ENCODE measurements at places on chromosomes 12 and 14. TPM values are rescaled to one million over a fixed set of nuclear protein-coding genes. Genes with fewer than 3 reads are reported as not detected.

DNA sequence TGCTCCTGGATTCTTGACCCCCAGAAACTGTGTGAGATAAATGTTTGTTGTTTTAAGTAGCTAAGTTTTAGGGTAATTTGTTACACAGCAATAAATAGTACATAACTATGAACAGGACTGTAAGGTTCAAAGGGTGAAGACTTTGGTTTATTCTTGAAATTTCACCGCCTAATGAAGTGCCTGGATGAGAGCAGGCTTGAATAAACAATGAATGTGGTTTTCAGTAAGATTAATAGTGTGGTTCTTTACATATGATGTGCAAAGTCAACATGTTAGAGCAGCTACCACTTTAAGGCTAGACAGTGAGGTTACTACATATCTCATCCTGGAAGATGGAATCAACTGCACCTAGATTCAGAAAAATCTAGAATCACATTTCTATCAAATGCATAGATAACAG is 145.2 kb upstream of the BTG1 start:
- no peak for DNase-seq

GRCh38 chr12:111283521-111283920 is 85.4 kb downstream of the PHETA1 start:
- DNase-seq, result no peak

DNA sequence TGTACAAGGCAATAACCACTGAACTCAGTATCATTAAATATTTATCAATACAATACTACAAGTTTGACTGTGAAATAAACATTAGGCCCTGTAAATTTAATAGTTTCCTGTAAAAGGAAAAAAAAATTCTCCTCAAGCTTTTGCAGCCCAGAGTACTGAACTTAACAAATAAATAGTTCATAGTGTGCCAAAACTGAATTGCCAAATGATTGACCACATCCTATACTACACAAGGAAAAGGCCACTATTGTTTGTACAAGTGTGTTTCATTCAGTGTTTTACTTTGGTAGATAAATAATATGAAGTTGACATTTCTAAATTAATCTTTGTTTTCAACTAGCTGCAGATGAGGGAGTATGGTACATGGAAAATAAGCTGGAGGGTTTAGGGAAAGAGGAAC is 379.6 kb downstream of the FLRT2 start:
- no peak for DNase-seq

DNA sequence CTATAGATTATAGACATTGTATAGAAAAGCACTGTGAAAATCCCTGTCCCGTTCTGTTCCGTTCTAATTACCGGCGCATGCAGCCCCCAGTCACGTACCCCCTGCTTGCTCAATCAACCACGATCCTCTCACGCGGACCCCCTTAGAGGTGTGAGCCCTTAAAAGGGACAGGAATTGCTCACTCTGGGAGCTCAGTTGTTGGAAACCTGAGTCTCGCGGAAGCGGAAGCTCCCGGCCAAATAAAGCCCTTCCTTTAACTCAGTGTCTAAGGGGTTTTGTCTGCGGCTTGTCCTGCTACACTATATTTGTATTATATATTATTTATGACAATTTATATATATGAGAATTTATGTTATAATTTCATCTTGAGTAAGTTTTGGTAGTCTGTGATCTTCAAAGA is 213.6 kb upstream of the AMIGO2 start:
- DNase-seq, result no peak

DNA sequence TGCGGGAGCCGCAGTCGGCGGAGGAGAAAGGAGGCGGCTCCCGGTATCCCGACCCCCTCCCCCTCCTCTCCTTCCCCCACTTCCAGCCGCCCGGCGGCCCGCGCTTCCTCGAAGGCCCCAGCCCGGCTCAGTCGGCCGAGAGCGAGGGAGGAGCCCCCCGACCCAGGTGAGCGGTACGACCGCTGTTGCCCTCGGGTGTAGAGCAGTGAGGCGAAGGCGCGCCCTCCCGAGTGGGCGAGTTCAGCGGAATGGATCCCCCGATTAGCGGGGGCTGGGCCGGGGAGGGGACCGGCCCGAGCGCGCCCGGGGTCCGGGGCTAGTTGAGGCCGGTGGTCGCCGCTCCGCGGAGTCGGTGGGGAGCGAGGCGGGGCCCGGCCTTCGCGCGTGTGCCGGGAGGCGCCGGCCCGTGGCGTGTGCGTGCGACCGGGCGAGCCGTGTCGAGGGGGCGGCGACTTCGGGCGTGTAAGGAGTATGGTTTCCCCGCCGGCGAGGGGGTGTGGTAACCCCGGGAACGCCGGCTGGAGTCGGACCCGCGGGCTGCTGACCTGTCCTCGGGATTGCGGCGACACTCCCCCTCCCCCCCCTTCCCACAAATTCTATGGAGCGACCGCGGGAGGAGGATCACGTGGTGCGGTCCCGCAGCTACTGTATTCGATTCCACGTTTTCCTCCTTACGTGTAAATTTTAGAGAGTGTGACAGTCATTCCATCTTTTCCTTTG is 501 bp downstream of the RIMKLB start:
- peak; percentile 84 for DNase-seq

DNA sequence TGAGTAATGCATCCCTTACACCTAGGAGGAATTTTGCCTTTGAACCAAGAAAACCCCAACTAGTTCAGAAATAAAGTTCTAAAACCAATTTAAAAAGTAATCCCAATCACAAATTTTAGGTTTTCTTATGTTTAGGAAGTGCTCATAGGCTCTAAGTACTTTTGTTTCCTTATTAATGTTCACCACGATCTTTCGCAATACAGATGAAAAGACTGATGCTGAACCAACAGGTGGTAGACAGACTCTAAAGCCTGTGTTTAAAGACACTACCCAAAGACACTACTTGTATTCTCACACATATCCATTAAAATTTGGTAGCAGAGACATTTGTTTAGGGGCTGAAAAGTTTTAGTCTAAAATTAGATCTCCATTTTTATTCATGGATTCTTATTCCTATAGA is 10.6 kb upstream of the PHLDA1 start:
- DNase-seq, result no peak

- no peak for DNase-seq
Measured at GRCh38 chr14:96267916-96268315, 11.9 kb downstream of the BDKRB1 start.

The IGF1 gene
- 10.0 TPM for total RNA-seq

DNA sequence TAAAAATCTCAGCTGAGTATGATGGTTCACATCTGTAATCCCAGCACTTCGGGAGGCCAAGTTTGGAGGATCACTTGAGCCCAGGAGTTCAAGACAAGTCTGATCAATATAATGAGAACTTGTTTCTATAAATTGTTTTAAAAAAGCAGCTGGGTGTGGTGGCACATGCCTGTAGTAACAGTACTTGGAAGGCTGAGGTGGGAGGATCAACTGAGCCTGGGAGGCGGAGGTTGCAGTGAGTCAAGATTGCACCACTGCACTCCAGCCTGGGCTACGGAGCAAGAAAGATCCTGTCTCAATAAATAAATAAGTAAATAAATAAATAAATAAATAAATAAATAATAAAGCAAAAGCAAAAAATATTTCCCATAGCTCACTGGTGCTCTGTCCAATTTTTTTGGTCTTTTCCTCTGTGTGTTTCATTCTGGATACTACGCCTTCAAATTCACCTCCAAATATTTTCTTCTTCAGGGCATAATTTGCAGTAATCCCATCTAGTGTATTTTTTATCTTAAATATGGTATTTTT is 32.7 kb upstream of the SNX6 start:
- no peak for DNase-seq

GRCh38 chr12:124006846-124007713 is 34.1 kb downstream of the ZNF664 start:
- no peak for DNase-seq

- no peak for DNase-seq
Measured at GRCh38 chr12:124660851-124661250, 93.4 kb upstream of the NCOR2 start.

The SYNJ2BP gene
- 37.2 TPM for total RNA-seq

DNA sequence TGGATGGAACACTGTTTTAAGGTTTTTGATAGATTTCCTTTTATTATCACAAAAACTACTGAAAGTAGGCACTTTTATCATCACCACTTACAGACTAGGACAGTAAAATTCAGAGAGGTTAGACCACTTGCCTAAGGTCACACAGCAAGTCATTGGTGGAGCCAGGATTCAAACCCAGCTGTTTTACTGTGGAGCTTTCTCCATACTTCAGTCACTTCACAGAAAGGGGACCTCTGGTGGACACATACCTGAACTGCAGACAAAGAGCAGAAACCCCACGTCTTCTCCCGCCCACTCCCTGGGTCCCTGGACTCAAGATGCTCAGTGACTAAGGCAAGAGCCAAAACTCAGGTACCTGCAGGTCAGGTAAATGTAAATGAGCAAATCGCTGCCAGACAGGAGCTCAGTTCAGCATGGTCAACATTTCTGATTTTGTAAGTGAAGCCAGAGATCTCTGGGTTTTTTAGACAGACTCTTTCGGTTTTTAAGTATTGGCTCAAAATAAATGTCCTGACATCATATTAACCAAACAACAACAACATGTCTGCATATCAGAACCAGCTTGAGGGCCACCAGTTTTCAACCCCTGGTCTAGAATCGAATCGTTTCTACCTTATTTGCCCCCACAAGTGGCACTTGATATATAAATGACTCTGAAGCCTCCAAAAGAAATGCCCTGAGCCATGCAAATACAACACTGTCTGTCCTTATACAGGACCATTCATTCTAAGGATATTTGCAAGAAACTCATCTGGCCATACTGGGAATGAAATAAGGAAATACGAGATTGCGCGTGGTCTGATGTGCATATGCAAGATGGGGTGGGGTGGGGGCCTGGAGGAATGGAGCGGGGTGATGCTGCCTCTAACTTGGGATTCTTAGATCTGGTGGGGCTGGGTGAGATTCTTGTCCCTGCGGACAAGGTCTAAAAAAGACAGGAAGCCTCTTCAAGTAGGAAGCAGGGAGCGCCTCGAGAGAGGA is 110.9 kb downstream of the KSR2 start:
- DNase-seq, result peak; percentile 60

DNA sequence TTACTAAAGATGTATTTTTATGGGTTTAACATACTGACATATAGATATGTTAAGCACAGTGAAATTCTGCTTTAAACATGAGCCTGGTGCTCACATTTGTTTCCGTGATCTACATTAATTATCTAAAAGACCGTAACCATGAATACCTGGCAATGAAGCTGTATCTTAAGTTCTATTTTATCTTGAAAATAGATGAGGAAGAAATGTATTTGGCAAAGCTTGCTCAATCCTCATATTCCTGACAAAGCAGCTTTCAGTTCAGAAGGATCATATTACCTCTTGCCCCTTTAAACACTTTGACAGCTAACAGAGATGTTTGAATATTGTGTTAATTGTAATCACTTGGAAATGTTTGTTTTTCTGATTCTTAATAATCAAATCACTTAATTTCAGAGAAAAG is 9.8 kb downstream of the EPYC start:
- no peak for DNase-seq

GRCh38 chr14:96151242-96151641 is 53.4 kb upstream of the BDKRB2 start:
- DNase-seq, result no peak

DNA sequence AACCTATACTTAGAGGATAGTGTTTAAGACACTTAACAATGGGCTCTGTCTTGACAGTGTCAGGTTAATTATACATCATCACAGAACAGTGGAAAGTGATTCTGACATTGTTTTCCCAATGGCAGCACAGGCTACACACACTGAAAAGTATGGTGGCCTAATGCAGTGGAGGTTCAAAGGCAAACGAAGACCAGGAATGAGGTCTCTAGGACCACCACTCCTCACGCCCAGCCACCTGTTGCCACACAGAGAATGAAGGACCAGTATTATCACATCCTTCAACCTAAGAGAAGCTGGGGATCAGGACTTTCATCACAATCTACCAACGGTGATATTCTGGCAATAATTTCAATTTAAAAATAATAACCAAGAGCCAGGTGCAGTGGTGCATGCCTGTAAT is 34.5 kb upstream of the CDK2AP1 start:
- no peak for DNase-seq

DNA sequence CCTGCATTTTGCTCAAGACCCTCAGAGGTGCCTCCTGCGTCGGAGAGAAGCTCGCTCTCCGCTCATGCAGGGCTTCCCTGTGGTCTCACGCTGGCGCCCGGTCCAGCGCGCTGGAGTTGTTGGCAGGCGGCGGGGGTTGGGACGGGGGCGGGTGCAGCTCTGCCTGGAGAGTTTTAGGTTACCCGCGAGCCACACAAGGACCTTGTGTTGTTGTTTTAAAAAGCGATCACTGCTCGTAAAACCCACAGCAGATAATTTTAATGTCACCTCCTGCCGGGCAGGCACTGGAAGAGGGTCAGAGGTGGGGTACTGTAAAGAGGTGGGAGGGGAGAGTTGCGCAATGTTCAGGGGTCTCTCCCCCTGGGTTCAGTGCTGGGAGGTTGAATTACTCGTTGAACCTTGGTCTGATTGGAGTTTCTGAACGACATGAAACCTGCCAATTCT is 850 bp downstream of the SMOC1 start:
- peak; percentile 28 for DNase-seq

DNA sequence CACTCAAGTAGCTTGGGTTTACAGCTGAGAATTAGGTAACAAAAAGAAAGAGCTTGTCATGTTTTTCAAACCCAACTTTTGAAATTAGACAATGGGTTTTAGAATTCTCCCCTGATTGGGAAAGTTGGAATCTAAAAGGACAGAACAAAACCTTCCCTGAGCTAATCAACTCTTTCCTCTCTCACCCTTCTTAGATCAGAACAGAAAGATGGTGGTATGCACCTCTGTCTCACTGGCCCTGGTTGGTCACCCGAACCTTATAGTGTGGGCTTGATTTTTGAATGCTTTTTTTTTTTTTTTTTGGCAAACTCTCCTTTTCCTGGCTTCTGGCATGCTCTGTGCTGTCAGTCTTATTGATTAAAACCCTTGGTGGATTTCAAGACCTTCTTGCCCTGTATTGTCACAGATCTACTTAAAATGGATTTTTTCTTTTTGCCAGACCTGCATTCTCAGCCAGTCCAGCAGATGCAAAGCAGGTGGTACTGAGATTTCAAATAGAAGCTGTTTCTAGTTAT is 251.1 kb upstream of the RMST start:
- no peak for DNase-seq

The OR11H12 gene
- not detected for total RNA-seq

DNA sequence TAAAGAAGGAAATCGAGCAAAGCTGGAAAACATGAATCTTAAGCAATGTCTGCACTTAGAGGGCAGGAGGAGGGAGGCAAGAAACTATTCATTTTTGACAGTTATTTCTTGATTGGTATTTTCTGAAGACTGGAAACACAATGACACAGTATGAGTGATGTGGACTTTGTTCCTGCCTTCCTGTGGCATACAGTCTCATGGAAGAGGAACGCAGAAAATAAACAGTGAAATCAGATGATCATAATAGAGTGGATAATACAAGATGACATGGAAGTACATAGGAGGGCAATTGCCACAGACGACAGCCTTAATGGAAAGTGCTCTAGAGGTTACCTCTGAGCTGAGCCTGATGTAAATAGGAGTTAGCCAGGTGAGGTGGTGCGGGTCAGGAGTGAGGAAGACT is 140.4 kb upstream of the MAX start:
- peak; percentile 27 for DNase-seq

- no peak for DNase-seq
Measured at GRCh38 chr14:30655658-30656057, 33.5 kb downstream of the SCFD1 start.

- peak; percentile 51 for DNase-seq
Measured at GRCh38 chr14:39467889-39468524, 35.8 kb upstream of the FBXO33 start.

The PTPRQ gene
- total RNA-seq, result 0.08 TPM

The DAO gene
- total RNA-seq, result 0.90 TPM

Measured in hepatocyte (in vitro differentiated cells).